ENCODE measurements at places on chromosomes 6 and 20. TPM values are rescaled to one million over a fixed set of nuclear protein-coding genes. Genes with fewer than 3 reads are reported as not detected.

The ZSCAN23 gene
- 14.7 TPM for polyA plus RNA-seq

The ANKEF1 gene
- 3.5 TPM for polyA plus RNA-seq

The PLCG1 gene
- 243 TPM for polyA plus RNA-seq

The LY6G6F gene
- polyA plus RNA-seq, result not detected

The FOXF2 gene
- polyA plus RNA-seq, result not detected

The RTN4IP1 gene
- 8.5 TPM for polyA plus RNA-seq

The EYS gene
- 0.38 TPM for polyA plus RNA-seq

The NNAT gene
- 996 TPM for polyA plus RNA-seq

Measured in neural cell (in vitro differentiated cells).